Epithelial cell of proximal tubule (primary cell): ENCODE measurements at places on chromosomes 16 and 17. TPM values are rescaled to one million over a fixed set of nuclear protein-coding genes. Genes with fewer than 3 reads are reported as not detected.

- DNase-seq = no peak
Observed at GRCh38 chr16:715477-716199, 720 bp downstream of the METRN start.

DNA sequence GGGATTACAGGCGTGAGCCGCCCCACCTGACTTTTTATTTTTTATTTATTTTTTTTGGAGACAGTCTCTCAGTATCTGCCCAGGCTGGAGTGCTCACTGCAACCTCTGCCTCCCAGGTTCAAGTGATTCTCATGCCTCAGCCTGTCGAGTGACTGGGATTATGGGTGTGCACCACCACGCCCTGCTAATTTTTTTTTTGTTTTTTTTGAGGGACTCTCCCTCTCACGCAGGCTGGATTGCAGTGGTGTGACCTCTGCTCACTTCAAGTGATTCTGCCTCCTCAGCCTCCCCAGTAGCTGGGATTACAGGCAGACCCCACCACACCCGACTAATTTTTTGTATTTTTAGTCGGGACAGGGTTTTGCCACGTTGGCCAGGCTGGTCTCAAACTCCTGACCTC is 7.7 kb downstream of the ZNF207 start:
- DNase-seq = no peak

GRCh38 chr16:66740010-66740409 is 11.4 kb downstream of the DYNC1LI2 start:
- no peak for DNase-seq

GRCh38 chr16:17160920-17161431 is 309.8 kb downstream of the XYLT1 start:
- DNase-seq = no peak

FSCN2 gene
- 0.51 TPM in 1 of 2 replicates, not detected in the other for total RNA-seq

PRAC2 gene
- not detected in 2 replicates for total RNA-seq

WNT9B gene
- total RNA-seq = 0.14 TPM in 1 of 2 replicates, not detected in the other

GRAPL gene
- not detected in 2 replicates for total RNA-seq

CNGB1 gene
- total RNA-seq = under 0.01 and 1.4 TPM in 2 replicates
